ENCODE measurements at places on chromosomes 5 and 9. TPM values are rescaled to one million over a fixed set of nuclear protein-coding genes. Genes with fewer than 3 reads are reported as not detected.

DNA sequence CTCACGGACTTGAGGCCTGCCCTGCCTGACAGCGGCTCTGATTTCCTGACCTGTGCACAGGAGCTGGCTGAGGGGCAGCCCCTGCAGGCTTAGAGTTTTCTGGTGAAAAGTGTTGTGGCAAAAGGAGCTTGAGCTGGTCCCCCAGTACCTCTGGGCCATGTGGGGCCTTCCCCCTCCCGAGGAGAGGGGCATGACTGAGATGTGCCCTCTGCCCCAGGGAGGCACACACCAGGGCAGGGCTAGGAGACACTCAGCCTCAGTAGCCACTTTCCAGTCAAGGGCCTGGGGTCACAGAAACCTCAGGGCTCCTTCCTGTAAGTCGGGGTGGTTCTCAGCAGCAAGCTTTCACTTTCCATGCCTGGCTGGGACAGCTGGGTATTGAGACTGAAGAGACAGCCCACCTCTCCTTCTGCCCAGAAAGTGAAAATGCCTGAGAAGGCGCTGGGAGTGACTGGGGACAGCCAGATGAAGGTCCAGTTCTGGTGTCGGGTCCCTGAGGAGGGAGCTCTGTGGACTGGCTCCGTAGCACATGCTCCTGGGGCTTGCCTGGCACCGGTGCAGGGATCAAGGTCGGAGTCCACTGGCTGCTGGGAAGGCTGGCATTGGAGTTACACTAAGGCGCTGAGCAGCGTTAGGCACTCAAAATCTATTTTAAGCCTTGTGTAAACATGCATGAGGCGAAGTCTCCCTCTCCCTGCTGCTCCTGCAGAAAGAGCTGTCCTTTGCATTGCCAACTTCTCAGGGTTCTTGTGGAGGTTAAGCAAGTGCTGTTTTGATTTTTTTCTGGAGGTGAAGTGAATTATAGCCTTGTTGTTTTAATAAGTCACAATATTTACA, 394.9 kb downstream of the GADD45G start:
- H3K27me3 ChIP-seq: no peaks in the 10 kb centered on the region
- H3K4me1 ChIP-seq: peaks cover 29% of the 10 kb centered on the region

- H3K4me3 ChIP-seq: no peak overlapping the region
- DNase-seq: no peak
- H3K36me3 ChIP-seq: no peaks in the 10 kb centered on the region
These were observed 127.6 kb downstream of the WDR70 start for GRCh38 chr5:37506722-37507121.

DNA sequence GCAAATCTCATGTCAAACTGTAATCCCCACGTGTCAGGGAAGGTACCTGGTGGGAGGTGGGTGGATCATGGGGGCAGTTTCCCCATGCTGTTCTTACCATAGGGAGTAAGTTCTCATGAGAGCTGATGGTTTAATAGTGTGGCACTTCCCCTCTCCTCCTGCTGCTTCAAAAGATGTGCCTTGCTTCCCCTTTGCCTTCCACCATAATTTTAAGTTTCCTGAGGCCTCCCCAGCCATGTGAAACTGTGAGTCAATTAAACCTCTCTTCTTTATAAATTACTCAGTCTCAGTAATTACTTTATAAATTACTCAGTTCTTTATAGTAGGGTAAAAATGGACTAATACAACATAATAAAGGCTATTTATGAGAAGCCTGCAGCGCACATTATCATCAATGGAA, 7.1 kb upstream of the CNTRL start:
- H3K27me3 ChIP-seq: no peaks in the 10 kb centered on the region
- H3K4me3 ChIP-seq: no peak overlapping the region

DNA sequence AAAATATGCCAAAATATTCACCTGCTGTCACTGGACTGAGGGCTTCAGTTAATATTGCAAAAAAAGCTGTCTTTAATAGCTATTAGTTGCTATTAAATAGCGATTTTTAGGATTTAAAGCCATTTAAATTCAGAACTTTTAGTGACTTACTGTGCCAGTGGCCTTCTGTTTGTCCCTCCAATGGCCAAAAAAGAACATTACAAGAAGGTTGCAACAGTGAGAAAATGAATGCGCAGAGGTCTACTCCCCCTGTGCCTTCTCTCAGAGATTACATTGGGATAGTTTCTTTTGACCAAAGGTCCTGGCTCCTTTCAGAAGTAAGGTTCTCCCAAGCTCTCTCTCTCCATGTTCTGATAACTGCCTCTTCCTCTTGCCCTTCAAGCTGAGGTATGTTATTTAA, 930.3 kb upstream of the ARRDC3 start:
- peaks cover 9% of the 10 kb centered on the region for H3K4me1 ChIP-seq
- H3K27ac ChIP-seq: no peak overlapping the region
- no peaks in the 10 kb centered on the region for H3K27me3 ChIP-seq

- no peak overlapping the region for H3K27ac ChIP-seq
- no peaks in the 10 kb centered on the region for H3K36me3 ChIP-seq
- H3K27me3 ChIP-seq: no peaks in the 10 kb centered on the region
- no peak for DNase-seq
These were observed 18.7 kb downstream of the XRCC4 start for GRCh38 chr5:83095957-83096539.

- no peak for DNase-seq
- H3K27me3 ChIP-seq: no peaks in the 10 kb centered on the region
- no peak overlapping the region for H3K27ac ChIP-seq
- no peaks in the 10 kb centered on the region for H3K36me3 ChIP-seq
- H3K4me3 ChIP-seq: no peak overlapping the region
These were observed 7.7 kb upstream of the CPEB4 start for GRCh38 chr5:173880306-173880985.

GRCh38 chr9:93891050-93891449, 64.1 kb downstream of the BARX1 start:
- H3K4me3 ChIP-seq: no peak overlapping the region
- no peak overlapping the region for H3K27ac ChIP-seq
- no peaks in the 10 kb centered on the region for H3K27me3 ChIP-seq

DNA sequence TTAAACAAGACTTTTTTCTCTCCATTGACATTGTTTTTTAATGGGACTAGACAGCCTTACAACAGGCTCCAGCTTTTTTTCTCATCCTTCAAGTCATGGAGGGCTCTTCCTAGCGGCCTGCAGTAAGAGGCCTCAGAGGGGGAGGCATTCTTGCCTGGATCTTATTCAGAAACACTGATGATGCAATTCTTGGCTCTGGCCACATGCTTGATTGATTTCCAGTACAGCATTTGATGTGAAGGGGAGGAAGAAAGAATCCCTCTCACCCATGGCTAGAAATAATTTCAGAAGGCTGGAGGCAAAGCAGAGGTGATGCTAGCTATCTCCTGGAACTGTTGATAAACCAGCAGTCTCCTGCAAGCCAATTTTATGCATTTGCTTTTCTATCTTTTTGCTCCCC, 324.8 kb downstream of the PRELID2 start:
- H3K27me3 ChIP-seq: no peaks in the 10 kb centered on the region
- H3K4me3 ChIP-seq: no peak overlapping the region
- H3K36me3 ChIP-seq: no peaks in the 10 kb centered on the region
- H3K27ac ChIP-seq: peak overlapping the region; percentile 28

DNA sequence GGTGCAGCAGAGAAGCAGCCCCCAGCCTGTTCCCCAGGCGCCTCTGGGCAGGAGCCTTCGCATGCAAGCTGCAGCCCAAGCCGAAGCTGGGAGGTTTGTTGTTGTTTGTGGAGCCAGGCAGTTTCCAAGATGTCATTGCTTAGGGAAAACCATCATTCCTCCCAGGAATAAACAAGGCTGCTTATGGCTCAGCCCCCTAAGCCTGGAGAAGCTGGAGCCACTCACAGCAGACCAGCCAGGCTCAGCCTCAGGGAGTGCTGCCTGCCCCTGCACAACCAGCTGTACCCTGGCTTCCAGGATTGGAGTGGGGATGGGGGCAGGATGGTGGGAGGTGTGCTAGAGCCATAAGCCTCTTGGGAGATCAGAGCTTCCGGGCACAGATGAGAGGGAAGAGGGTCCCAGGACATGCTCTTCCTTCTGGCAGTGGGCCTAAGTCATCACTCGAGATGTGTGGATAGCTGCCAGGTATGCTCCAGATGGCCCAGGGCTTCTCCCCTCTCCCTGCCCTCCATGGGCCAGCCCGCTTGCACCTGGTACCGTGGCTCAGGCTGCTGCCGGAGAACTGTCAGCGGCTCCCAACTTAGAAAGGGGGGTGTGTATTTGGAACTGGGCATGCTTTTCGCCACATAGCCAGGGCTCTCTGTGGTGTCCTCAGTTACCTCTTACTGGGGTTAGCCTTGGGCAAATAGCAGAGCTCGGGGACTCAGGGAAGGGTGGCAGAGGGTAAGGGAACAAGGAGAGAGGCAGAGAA, 105.2 kb downstream of the RGS3 start:
- DNase-seq: peak; percentile 59
- H3K36me3 ChIP-seq: no peaks in the 10 kb centered on the region
- no peak overlapping the region for H3K27ac ChIP-seq
- H3K4me3 ChIP-seq: no peak overlapping the region

The PCDHGB1 gene
- 0.77 TPM for polyA plus RNA-seq

DNA sequence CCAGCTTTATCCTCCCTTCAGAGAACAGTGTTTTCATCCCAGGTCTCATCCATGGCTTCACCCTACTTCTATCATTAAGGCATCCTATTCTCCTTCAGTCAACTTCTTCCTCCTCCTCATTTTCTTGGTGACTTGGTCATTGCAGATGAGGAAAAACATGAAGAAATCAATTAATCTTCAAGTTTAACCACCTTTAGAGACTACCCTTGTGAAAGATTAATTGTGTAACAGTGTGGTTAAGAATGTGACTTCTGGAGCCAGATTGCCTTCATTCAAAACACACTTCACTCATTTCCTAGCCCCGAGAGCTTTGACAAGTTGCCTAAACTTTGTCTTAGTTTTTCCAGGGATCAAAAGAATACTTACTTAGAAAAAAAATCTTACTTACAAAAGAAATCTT, 110.0 kb downstream of the STK32A start:
- H3K4me1 ChIP-seq: no peaks in the 10 kb centered on the region
- H3K27ac ChIP-seq: no peak overlapping the region
- H3K4me3 ChIP-seq: no peak overlapping the region
- DNase-seq: no peak
